GM20000 (cell line): ENCODE measurements at places on chromosomes 4 and X.

GRCh38 chr4:23212558-23212957 is 519.8 kb downstream of the GBA3 start:
- DNase-seq = no peak

GRCh38 chr4:133555671-133556070 is 406.6 kb downstream of the PCDH10 start:
- no peak for DNase-seq

DNA sequence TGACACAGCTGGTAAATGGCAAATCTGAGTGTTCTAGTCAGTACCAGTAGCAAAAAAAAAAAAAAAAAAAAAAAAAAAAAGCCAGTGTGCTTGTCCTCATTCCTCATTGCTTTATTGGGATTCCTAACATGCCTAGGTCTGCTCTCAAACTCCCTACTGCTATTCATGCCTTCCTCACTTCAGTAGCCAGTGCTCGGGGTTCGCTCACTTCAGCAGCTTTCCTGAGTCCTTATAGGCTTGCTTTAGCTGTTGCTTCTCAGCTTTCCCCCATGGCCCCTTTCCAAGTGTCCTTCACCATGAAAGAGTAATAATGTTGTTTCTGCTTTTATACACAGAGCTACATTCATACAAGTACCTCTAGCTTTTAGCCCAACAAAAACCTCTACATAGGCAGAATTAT is 30.8 kb downstream of the SLITRK2 start:
- DNase-seq = no peak

- DNase-seq = no peak
Observed at GRCh38 chrX:1932231-1932630, 317.4 kb downstream of the ASMT start.

- DNase-seq = no peak
Observed at GRCh38 chrX:83260288-83260687, 247.8 kb upstream of the POU3F4 start.

- DNase-seq = no peak
Observed at GRCh38 chr4:2932951-2933565, 30.1 kb downstream of the NOP14 start.

GRCh38 chrX:68789966-68790365 is 38.9 kb upstream of the EFNB1 start:
- DNase-seq = no peak

DNA sequence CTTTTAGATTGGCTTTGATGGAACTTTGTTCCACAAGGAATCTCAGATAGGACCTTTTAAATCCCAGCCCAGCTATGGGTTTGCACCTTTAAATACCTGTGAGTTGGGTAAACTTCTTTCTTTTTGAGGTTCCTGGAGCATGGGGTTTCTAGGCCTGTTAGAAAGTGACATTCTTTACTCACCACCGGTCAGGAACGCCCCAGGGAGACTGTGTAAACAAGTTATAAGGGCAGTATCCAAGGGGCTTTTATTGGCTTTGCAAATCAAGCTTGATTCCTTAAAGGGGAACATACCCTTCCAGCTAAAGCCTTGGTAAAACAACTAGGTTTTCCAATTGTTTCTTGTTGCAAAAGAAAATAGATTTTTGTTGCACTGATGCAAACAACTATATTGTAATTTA is 93.4 kb downstream of the TENT5D start:
- no peak for DNase-seq

DNA sequence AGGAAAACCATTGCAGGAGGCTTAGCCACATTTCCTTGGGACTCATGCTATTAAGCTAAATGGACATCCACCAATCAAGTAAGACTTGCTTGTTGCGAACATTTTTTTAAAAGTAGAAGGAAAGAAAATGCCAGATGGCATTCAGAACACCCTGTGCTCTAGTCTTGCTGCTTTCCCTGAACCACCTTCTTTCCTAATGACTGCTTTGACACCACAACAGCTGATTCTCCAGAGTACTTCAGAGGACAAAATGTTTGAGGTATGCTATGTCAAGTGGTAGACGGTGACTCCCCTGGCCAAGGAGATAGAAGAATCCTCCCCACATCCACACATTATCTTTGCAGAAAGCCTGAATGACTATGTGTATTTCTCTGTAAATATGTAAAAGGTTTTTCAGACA is 65.4 kb downstream of the ANK2 start:
- DNase-seq = no peak

DNA sequence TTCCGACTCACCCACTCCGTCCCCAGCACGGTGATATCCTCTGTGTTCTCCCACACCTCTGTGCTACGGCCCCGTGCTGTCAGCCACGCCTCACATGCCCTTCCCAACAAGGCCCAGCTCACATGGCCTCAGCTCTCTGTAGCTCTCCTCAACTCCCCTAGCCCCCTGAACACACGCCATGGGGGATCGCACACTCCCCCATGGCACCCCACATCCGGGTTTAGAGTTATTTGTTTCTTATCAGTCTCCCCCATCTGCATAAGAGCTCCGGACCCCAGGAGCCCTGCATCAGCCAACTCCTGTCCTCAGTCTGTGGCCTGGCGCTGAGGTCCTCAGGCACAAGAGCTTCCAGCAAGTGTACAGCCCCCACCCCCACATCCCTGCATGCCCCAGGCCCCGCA is 7.0 kb downstream of the C4orf50 start:
- DNase-seq = no peak
